Muscle of leg (tissue), 16 donors: ENCODE measurements at places on chromosomes 1 and 21. TPM values are rescaled to one million over a fixed set of nuclear protein-coding genes. Genes with fewer than 3 reads are reported as not detected.

CRYAA gene
- polyA plus RNA-seq = 0.69 TPM

DNA sequence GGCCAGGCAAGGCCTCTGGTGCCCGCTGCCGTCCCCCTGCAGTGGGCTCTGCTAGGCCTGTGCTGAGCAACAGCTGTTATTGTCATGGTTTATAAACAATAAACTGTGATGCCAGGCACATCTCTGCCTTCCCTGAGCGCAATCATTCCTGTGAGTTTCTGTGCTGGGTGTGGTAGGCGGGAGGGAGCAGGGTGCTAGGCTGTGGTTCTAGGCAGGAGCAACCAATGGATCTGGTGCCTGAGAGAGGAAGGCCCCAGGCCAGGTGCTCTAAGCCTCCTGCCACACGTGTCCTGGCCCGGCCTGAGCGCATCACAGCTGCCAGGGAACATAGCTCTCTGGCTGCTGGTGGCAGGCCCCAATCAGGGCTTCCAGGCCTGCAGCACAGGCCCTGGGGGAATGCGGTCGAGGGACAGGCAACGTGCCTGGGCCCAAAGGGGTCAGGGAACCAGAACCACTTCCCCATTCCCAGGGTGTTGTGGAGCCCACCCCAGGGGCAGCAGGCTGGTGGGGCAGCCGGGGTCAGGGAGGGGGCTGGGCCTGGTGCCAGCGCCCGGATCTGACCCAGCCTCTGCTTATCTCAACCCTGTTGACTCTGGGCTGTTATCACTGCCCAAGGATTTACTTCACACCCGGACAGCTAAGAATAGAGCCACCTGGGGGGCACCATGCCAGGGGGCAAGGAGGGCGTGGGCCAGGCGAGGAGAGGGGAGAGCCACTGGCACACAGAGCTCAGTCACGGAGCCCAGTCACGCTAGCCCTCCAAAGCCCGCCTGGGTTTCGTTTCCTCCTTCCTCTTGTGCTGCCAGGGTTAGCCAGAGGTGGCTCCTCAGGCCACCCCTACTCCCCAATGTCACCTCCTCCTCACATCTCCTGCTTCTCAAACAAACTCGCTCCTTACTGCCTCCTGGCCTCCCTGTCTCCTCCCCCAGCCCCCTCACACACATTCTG, 11.5 kb downstream of the TRIM46 start:
- H3K36me3 ChIP-seq = no peaks in the 10 kb centered on the region
- H3K27me3 ChIP-seq = no peaks in the 10 kb centered on the region
- H3K4me1 ChIP-seq = peaks cover 28% of the 10 kb centered on the region
- DNase-seq = peak; percentile 68
- H3K27ac ChIP-seq = peak overlapping the region; percentile 93

DNA sequence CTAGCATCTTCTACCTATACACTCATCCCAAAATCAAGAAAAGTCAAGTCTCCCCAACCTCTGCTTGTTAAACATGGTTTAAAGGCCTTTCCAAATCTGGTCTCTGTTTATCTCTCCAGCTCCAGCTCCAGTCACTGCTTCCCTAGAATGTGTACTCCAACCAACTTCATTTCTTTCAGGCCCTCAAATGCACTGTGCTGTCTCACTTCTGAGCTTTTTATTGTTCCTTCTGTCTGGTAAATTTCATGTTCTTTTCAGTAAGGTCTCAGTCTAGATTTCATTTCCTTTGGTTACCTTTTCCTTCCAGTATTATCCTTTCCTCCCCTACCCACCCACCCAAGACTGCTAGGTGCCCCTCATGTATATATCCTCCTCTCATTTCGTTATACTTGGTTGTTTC, 3.7 kb downstream of the COL24A1 start:
- no peak for DNase-seq
- no peak overlapping the region for H3K27ac ChIP-seq
- H3K27me3 ChIP-seq = peaks cover 27% of the 10 kb centered on the region
- H3K36me3 ChIP-seq = no peaks in the 10 kb centered on the region

DNA sequence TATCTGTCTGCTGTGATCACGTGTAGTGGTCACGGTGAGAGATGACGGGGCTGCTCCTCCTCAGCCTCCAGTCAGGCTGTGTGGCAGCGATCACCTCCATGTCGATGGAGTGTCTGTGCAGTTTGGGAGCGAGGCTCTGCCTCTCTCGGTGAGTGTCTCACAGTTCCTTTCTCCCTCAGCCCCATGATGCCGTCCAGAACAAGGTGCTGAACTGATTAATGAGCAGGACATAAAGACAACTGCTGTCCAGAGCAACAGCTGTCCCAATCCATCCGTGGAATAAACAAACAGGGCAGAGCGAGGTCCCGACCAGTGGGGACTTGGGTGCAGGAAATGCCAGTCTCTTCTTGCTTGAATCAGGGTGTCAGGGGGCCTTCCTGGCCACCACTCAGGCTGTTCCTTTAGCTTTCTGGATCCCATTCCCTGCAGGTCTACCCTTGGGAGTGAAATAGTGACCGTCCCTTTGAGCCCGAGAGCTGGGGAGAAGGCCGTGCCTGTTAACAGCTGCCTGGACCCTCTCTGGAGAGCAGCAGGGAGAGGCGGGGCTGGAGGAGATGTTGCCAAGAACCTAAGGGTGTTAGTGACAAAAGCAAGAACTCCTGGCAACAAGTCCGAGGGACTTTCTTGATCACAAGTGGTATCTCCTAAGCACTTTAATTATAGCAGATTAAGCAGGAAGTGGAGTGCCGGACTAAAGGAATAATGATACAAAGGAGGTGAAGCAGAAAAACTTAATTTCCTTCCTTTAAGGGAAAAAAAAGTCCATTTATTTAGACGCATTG, 443.9 kb downstream of the KIF26B start:
- no peak overlapping the region for H3K4me3 ChIP-seq
- H3K4me1 ChIP-seq = peaks cover 24% of the 10 kb centered on the region
- H3K27me3 ChIP-seq = peaks cover 2% of the 10 kb centered on the region
- H3K27ac ChIP-seq = peak overlapping the region; percentile 37
- DNase-seq = peak; percentile 69
